NCI-H1417 (cell line): ENCODE measurements at places on chromosomes 2 and 18.

DNA sequence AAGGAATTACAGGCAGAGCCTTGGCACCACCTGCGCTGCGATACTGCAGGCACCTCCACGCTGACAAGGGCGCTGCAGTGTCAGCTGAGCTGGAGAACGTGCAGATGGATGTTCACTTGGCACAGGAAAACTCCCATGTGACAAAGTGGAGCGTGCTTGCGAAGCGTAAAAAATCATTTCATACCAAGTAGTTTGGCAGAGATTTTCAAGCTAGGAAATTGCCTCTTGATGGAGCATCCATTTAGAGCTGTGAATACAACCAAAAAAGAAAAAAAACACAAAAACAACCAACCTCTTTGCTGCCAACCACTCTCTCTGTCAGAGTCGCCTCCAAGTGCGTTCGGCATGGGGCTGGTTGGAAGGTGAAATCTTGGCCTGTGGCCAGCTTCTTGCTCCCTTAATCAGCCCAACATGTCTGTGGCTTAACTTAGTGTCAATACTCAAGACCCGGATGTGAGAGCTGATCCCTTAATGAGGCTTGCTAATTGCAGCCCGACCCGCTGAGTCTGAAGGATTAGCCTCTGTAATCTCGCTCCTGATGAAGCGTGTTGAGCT lies 38.1 kb downstream of the ACOXL start:
- DNase-seq: peak; percentile 78

DNA sequence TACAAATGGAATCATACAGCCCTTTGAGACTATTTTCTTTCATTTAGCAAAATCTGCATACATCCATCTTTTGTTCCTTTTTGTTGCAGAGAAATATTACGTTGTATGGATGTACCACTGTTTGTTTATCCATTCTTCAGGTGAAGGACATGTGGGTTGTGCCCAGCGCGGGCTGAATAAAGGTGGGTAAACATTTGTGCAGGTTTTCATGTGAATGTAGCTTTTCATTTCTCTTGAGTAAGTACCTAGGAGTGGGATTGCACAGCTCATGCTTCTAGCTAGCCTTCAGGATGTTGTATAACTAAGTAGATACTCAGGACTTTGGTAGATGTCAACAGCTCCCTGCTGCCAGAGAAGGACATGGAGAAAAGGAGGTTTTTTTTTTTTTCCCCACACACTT lies 50.6 kb upstream of the SPRED2 start:
- no peak for DNase-seq

GRCh38 chr2:127154396-127154795 lies 47.4 kb upstream of the BIN1 start:
- no peak for DNase-seq

DNA sequence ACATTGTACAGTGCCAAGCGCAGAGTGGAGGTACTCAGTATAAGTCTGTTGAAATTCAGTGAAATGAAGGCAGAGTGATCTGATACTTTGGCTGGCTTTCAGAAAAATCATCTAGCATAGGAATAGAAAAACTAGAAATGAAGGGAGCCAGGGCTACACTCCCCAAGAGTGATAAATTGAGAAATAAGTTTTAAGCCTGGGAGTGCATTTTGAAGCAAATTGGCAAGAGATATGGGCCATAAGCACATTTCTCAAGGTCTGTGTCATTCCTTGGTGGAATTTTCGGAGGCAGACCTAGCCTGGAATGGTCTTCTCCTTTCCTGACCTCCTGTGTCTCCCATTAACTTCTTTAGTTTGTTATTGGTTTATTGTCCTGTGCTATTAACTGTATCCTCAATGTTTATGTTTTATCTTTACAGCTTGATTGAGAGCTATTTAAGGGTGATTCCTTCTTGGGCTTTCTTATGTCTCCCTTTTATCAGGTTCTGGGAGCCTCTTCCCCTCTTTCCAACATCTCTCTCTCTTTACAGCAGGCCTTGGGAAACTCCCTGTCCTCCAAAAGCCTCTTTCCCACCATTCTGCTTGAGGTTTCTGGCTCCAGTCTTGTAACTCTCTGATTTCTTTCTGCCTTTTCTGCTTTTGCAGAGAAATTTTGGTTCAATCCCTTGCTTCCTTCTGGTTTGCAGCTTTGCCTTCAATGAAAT lies 649.5 kb downstream of the SLC4A3 start:
- no peak for DNase-seq
